ENCODE measurements at places on chromosomes 5 and 9. TPM values are rescaled to one million over a fixed set of nuclear protein-coding genes. Genes with fewer than 3 reads are reported as not detected.
A peak's percentile ranks its signal among the peaks of the same experiment; 100 is the strongest.

DNA sequence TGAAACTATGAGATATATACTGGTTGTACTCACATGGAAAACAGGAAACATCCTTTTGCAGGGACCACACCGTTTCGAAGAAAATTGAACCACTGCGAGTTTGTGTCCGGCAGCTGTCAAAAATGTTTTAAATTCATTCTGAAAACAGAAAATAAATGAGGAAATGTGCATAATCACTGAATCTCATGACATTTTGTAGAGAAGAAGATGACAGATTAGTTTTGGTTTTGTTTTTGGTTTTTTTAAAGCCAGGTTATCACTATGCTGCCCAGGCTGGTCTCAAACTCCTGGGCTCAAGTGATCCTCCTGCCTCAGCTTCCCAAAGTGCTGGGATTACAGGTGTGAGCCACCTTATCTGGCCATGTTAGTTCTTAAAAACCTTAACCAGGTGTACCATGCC lies 3.5 kb downstream of the TXNDC8 start:
- DNase-seq = no peak

GRCh38 chr9:132456241-132456640 lies 46.2 kb downstream of the CFAP77 start:
- no peak for DNase-seq

The C9orf153 gene
- polyA plus RNA-seq = 0.13 TPM

The LECT2 gene
- 2.1 TPM for polyA plus RNA-seq

- DNase-seq = no peak
These were observed 166.1 kb downstream of the ZSWIM6 start for GRCh38 chr5:61498121-61498520.

DNA sequence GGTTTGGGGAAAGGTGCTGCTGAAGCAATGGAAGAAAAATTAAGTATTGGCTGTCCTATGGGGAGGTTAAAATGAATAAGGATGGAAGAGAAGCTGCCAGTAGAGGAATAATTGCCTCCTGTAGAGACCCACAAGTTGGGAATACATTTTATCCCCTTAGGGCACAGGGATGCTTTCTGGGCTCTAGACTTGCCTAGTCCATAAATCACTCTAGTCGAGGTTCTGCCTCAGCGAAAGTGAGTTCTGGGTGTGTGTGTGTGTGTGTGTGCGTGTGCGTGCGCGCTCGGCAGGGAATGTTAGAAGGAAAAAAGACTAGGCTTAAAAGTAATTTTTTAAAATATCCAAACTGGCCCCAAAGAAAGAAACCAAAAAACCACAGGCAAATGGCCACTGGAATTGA lies 291.6 kb downstream of the DOCK8 start:
- DNase-seq = no peak

DNA sequence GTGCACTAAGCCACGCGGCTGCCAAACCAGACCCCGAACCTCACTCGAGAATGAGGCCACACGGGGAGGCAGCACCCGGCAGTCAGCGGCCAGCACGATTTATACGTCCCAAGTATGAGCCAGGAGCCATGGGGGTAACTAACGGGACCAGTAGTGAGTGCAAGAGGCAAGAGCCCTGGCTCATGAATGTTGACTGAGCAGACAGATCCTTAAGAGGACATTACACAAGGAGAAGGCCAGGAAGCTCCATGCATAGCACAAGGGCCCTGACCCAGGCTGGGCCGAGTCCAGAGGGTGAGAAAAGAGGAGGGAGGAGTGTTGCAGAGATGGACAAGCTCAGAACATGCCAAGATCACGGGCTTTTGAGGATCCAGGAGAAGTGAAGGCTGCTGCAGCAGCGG lies 58.6 kb upstream of the PHYKPL start:
- no peak for DNase-seq

The TAF1L gene
- 0.09 TPM for polyA plus RNA-seq

DNA sequence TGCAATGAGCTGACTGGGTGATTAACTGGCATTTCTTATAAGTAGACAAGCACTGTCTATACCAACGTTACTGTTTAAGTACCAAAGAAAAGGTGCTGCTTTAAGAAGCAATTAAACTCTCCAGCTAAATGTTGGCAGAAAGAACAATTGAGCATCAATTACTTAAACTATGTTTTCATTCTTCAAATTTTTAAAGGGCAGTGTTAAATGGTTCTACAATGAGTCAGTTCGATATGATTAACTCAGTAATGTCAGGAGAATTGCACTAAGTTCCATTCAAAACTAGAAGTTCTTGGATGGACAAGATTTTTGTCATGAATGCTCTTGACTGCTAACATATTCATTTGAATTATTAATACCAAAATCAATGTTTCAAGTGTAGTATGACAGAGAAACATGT lies 593.7 kb downstream of the DNAH5 start:
- DNase-seq = no peak

- no peak for DNase-seq
These were observed 42.7 kb upstream of the IL17B start for GRCh38 chr5:149421834-149422233.

The C5orf34 gene
- 7.6 TPM for polyA plus RNA-seq

DNA sequence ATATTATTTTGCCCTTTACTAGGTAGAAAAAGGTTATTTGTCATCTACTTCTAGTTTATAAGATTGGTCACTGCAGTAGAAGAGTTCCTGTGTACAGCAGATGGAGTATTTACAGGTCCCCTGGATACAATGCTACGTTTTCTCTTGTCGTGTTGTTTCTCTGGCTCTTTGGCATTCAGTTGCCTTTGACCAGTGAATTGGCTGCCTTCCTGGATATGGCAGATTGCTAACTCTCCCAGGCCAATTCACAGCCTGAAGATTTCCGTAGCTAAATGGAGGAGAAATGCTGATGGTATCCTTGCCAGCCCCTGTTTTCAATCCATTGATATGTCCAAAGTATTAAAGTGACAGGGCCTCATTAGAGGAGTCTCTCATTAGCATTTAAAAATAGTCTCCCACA lies 32.5 kb upstream of the GNAQ start:
- no peak for DNase-seq

GRCh38 chr5:141354900-141355469 lies at the start of gene PCDHGA4:
Gene PCDHGA4 (plus strand): TSS chr5:141355021. CDS start chr5:141355108, 87 bp downstream.
- DNase-seq = no peak

The C8G gene
- 0.83 TPM for polyA plus RNA-seq

The TAS2R1 gene
- not detected for polyA plus RNA-seq

The SLC34A3 gene
- polyA plus RNA-seq = 12.1 TPM

The SLC6A3 gene
- polyA plus RNA-seq = 0.21 TPM

DNA sequence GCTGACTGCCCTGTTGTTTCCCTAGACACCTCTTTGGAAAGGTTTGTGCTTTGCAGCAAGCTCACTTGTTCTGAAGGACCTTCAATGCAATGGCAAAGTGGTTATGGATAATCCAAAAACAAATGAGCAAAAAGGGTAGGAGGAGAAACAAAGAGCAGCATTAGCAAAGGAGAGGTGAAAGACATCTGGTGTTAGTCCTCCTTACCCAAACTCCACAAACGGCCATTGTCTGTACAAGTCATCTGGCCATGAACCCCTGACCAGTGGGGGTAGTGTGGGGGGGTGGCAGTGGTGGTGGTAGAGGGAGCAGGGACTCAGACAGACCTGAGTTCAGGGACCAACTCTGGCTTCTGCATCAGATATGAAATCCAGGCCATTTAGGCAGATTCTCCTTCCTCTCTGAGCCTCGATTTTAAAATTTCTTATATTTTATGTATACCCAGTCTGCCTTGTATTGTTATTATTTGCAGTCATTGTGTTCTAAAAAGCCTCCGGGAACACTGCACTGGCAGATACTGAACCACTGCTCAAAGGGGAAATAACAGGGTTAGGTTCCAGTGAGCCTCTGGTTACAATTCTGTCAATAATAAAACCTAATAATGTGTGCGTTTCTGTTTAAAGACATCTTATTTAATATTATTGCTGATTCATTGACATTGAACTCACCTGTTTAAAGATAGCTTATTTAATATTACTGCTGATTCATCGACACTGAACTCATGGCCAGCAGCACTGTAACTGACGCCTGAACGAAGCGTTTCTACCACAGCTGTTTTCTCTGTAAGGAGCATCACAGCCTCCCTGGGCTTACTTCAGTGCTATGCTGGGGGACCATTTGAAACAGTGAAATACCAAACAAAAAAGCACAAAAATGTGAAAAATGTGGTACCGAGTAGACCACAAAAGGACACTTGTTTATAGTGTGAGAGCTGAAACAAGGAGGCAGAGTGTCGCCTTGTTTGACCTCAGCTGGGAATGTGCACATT lies 156.0 kb downstream of the SEC61B start:
- no peak for DNase-seq

DNA sequence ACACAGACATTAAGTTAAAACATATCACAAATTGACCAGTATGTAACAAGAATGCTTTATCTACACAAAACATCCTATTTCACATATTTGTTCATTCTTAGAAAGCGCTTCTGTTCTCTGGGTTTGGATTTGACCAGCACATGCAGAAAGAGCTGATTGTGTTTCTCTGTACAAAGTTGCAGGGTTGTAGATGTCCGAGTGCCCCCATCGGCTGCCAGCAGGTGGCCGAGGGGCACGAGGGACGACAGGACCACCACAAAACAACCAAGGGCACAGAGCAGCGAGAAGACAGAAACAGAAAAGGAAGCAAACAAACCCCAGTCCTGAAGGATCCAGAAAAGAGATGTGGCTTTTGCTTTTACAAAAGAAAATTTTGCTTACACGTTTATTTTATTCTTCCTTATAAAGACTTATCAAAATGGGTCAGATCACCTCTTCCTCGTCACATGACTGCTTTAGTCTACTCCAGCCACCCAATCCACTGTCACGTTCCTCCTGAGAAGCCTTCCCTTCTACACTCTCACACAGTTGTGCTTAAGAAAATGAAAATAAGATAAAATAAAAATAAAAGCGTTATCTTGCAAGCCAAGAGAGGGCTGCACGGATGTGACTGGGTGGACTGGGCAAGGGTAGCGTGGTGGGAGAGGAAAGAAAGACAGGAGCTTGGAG lies 9.5 kb downstream of the OTP start:
- no peak for DNase-seq

DNA sequence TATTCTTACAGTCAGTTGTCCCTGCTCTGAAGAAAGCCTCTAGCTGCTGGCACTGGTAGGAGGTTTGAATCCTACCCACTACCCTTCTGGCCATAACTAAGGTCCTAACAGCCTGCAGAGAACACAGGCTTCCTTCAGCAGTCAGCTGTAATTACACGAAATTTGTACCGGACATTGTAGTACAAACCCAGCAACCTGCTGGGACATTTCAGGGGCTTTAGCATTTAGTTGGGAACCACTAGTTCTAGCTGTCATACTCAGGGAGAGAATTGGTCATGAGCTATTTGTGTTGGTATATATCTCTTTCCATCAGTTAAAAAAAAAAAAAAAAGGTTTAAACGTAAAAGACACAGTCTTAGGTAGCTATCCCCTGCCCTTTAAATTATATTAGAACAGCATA lies 1070.2 kb upstream of the DMAC1 start:
- no peak for DNase-seq

DNA sequence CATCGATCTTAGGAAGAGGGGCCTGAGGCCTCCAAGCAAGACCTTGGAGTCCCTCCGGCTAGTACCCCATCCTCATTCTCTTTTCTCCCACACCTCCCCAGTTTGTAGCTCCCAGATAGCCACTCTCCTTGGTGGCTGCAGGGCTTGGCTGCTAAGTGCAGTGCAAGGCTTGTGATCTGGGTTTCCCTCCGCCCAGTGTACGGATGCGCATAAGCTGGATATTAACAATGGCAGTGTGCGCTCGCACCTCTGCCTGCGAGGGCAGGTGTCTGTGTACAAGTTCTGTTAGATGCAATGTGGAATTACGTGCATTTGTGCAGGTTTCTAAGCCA lies 71.0 kb upstream of the TBCA start:
- no peak for DNase-seq

DNA sequence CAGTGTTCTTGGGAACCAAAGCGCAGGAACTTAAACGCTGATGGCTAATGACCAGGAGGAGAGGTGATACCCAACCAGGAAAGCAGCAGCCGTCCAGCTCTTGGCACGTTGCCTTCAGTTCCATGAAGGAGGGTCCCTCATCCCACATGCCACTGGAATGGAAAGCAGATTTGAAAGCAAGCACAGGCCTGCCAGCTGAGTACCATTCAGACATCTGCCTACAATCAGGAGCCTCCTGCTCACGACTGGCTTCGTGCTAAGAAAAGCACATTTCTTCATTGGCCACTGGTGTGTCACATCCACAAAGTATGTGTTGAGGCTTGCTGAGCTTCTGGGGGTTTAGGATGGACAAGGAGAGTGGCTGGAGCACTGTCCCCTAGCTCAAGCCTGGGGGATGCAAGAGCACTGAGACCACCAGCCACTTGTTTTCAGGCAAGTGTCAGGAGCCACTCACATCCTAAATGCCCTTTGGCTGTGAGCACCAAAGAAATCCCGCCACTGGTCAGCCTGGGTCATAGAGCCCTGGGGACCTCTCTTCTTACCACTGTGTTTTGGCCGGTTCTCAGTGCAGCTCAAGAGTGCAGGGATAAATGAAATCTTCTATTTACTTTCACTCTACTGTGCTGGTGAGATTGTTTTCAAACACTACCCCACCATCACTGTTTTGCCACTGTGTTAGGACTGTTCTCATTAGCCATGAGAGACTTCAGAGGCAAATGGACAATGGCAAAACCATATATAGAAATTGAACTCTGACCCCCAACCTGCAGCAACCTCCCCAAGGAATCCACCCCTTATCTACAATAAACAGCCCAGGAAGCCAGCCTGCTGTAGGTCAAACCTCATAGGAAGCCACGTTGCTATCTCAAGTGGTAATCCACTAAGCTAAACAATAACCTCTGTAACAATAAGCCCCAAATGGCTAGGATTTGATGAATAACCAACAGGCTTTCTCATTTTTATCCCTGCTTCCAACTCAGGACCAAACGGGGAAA lies 58.3 kb downstream of the MTX3 start:
- DNase-seq = peak; percentile 31

The CCDC152 gene
- 14.9 TPM for polyA plus RNA-seq

DNA sequence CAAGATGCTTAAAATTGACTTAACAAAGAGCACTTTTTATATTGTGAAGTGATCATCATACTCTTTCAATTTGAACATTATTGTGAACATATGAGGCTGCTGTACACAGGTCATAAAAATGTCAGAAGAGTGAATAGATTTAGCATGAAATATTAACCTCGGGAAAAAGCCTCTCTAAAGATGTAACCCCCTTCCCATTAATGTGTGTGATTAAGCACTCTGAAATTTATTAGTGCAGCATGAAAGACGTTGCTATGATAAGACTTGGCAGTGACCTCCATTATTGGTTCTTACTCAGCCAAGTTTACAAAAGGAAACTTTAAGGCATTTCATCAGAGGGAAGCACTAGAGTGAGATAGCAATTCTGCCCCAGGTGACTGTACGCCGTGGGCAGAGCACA lies 326.5 kb downstream of the NTRK2 start:
- no peak for DNase-seq

The PRRX2 gene
- 1.5 TPM for polyA plus RNA-seq

The PCDHA1 gene
- not detected for polyA plus RNA-seq

DNA sequence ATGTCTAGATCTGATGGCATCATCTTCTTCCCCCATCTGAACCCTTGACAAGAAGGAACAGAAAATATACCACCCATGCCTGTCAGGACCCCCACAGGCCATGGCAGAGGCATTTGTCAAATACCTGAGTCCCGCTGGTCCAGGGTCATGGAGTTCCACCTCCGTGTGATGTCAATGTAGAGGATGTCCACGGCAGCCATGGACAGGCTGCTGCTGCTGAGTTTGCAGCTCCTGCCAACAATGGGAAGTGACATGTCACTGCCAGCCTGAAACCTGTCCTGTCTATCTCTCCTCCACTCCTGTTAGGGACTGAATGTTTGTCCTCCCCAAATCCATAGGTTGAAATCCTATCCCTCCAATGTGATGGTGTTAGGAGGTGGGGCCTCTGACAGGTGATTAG lies 208.8 kb downstream of the DAB2IP start:
- DNase-seq = no peak

The AIF1L gene
- 332 TPM for polyA plus RNA-seq
